ENCODE measurements at places on chromosomes 2 and 18.
A peak's percentile ranks its signal among the peaks of the same experiment; 100 is the strongest.

GRCh38 chr2:232578626-232579025 lies 28.1 kb downstream of the EIF4E2 start:
- H3K4me1 ChIP-seq = no peaks in the 10 kb centered on the region
- no peak overlapping the region for H3K4me3 ChIP-seq

DNA sequence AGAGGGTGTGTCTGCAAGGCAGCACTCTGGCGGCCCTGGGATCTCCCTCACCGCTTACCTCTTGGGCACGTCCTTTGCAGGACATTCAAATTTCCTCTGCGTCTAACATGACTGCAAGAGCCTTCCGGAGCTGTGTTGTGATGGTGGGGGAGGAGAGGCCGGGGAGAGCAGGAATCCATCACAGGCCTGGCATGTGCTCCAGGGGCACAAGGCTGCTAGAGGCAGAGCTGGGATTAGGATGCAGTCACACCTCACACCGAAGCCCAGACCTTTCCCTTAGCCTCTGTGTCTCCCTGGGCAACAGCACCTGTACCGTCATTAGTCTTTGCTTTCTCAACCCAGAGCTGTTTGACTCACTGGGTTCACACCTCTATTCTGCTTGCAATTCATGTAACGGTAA lies 111.3 kb downstream of the CMPK2 start:
- no peak overlapping the region for H3K27ac ChIP-seq
- H3K4me1 ChIP-seq = no peaks in the 10 kb centered on the region
- no peak overlapping the region for H3K4me3 ChIP-seq
- H3K36me3 ChIP-seq = no peaks in the 10 kb centered on the region
- H3K27me3 ChIP-seq = no peaks in the 10 kb centered on the region

DNA sequence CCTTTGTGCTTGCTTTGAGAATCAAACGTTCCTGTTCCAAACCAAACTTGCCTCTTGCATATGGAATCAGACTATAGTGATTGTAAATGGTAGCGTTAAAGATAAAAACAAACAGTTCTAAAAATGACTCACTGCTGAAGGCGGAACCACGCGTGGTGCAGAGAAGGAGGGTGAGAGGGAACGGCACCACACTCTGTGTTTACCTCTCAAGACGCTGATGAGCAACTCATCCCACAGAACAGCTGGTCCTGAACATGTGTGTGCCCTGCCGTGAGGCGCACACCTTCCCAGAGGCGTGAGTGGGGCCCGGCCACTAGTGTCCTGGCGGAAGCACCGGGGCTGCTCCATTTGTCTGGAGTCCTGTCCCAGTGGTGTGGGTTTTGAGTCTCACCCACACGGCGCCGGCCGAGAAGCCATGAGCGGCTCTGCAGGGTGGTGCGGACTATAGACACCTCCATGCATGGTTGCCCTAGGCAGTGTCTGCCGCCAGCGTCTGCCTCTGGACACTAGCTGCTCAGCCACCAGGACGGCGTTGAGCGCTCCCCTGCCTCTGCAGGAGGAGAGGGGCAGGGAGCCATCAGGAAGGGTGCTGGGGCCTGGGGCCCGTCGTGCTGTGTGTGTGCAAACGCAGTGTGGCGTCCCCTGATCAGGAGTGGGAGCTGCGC lies 52.1 kb downstream of the NFATC1 start:
- no peaks in the 10 kb centered on the region for H3K36me3 ChIP-seq
- H3K4me3 ChIP-seq = no peak overlapping the region
- no peaks in the 10 kb centered on the region for H3K27me3 ChIP-seq
- no peaks in the 10 kb centered on the region for H3K4me1 ChIP-seq

DNA sequence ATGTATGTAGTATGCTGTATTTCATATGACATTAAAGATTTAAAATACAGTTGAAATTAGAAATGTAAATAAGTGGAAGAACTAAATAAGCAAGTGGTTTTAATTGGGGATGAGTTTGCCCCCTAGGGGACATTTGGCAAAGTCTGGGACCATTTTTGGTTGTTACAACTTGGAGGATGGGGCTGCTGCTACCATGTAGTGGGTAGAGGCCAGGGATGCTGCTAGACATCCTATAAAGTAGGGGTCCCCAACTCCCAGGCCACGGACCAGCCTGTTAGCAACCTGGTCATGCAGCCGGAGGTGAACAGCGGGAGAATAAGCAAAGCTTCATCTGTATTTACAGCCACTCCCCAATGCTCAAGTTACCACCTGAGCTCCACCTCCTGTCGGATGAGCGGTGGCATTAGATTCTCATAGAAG lies 27.9 kb upstream of the ASNSD1 start:
- no peak for DNase-seq
- no peaks in the 10 kb centered on the region for H3K36me3 ChIP-seq
- H3K27me3 ChIP-seq = no peaks in the 10 kb centered on the region
- no peak overlapping the region for H3K4me3 ChIP-seq
- no peaks in the 10 kb centered on the region for H3K4me1 ChIP-seq

DNA sequence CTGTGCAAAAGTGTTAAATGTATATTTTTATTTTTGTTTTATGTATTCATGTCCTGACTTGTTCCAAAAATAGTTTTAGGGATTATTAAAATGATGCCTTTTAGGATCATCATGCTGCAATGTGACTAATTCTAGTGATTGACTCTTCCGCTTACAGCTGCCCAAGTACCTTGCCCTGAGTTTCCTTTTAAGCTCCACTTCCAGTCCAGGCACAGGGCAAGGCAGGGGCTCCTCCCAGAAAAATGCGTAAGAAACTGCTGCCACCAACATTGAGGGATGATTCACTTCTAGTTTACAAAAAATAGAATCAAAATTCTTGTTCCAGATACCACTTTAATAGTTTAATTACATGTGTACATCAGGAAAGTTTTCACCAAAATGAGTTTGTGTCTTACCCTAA lies 116.4 kb downstream of the IRS1 start:
- no peaks in the 10 kb centered on the region for H3K27me3 ChIP-seq
- no peak for DNase-seq
- no peak overlapping the region for H3K4me3 ChIP-seq
- peak overlapping the region; percentile 2 for H3K27ac ChIP-seq

DNA sequence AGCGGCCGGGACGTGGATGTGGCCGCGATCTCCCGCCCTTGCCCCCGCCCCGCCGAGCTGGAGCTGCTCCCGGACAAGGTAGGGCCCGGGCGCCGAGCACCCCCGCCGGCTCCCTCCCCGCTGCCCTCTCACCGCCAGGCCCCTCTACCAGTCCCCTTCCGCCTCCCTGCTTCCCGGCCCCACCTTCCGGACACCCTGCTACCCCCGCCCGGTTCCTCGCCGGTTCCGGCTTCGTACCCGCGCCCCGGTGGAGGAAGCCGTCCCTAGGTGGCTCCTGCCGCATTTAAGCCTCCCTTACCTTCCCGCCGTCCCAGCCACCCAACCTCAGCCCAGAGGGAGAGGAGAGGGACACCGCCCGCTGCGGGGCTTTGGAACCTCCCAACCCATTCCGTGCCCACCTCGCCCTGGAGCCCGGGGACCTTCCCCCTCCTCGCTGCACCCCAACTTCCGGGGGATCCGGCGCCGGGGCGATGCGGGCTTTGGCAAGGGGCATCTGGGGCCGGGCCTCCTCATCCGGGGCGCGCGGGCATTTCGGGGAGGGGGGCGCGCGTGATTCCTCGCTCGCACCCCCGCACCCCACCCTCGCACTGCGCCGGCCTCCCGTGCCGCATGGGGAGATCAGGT lies 475 bp downstream of the B3GNT2 start:
- peak overlapping the region; percentile 99 for H3K27ac ChIP-seq
- peak; percentile 61 for DNase-seq
- no peaks in the 10 kb centered on the region for H3K36me3 ChIP-seq
- H3K27me3 ChIP-seq = no peaks in the 10 kb centered on the region
- no peaks in the 10 kb centered on the region for H3K4me1 ChIP-seq

All from uterus (tissue), 4 donors.